Mucosa of gallbladder (tissue), 1 donor: ENCODE measurements at places on chromosomes 1 and 21. TPM values are rescaled to one million over a fixed set of nuclear protein-coding genes. Genes with fewer than 3 reads are reported as not detected.
A peak's percentile ranks its signal among the peaks of the same experiment; 100 is the strongest.

- no peak for DNase-seq
Observed at GRCh38 chr1:171985639-171986038, 144.3 kb downstream of the DNM3 start.

GRCh38 chr21:35222021-35222420 lies 172.9 kb upstream of the RUNX1 start:
- no peak for DNase-seq

- no peak for DNase-seq
Observed at GRCh38 chr1:29451368-29451892, 215.1 kb downstream of the PTPRU start.

NMNAT2 gene
- total RNA-seq, result 16.9 TPM

LRRC39 gene
- 0.92 TPM for total RNA-seq

GRCh38 chr1:223228931-223229528 lies 86.0 kb upstream of the TLR5 start:
- DNase-seq, result no peak

- no peak for DNase-seq
Observed at GRCh38 chr1:118692143-118692542, 296.0 kb downstream of the TBX15 start.

- DNase-seq, result peak; percentile 13
Observed at GRCh38 chr1:112956544-112957132, 642 bp upstream of the SLC16A1 start.

DNA sequence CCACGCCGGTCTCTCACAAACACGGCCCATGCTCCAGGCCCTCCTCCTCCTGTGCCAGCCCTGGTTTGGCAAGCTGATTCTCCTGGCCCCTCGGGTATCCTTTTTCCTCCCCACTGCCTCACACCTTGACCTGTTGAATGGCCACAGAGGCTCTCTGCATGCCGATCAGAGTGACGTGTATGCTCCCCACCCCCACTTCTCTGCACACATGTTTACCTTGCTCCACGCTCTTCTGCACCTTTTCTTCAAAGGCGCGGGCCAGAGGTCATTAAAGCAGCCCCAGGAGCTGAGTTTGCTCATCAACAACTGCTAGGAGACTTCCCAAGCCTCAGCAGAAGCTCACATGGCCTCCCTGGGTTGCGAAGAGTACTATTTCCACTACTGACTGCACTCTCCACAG lies 139.3 kb upstream of the EDN2 start:
- DNase-seq, result no peak
